ENCODE measurements at places on chromosomes 4 and X. TPM values are rescaled to one million over a fixed set of nuclear protein-coding genes. Genes with fewer than 3 reads are reported as not detected.

Gene RAB39B
- total RNA-seq = 1.5 TPM

Gene PIN4
- total RNA-seq = 8.7 TPM

Gene MAGEB1
- total RNA-seq = not detected

Gene TMEM144
- total RNA-seq = 5.6 TPM

Gene UNC5C
- total RNA-seq = 5.7 TPM

Gene CSN1S1
- not detected for total RNA-seq

Gene SOWAHD
- 0.54 TPM for total RNA-seq

Gene PDZD4
- 9.9 TPM for total RNA-seq

Gene COL25A1
- 10.5 TPM for total RNA-seq

Gene KCNE5
- 1.3 TPM for total RNA-seq

Gene DUSP21
- total RNA-seq = not detected

Gene NOX1
- not detected for total RNA-seq

DNA sequence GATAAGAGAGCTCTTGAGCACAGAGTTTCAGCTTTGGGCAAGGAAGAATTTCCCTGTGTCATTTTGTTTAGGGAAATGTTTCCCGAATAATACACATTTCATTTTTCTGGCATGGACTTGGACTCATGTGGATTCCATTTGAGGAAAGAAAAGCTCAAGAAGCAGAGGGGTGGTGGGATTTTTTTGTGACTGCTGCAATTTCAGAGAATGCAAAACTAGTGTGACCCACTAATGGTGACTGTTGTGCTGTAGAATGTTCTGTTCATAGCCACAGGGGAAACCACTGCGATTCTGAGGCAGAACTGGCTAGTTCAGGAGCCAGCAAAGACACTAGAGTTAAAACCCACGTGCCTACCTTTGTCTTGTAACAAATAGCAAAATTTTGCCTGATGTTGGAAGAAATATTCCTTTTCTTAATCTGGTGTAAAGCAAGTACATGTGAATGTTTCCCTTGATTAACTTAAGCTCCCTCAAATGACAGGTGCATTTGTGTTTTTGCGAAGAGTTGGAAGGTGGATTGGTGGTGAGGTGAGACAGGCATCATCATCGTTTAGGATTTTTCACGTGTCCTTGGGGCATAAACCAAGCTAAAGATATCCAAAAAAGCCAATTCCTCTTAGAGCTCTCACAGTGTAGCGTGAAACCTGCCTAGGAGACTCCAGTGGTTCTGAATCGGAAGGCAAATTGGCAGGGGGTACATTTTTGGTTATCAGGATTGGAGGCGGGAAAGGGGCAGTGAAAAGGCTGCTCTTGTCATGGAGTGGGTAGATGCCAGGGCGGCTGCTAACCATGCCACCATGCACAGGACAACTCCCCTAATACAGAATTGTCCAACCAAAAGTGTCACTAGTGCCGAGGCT is 38.0 kb upstream of the FAM9C start:
- no peaks in the 10 kb centered on the region for H3K27me3 ChIP-seq
- no peak overlapping the region for H3K27ac ChIP-seq
- DNase-seq = no peak

- H3K36me3 ChIP-seq = no peaks in the 10 kb centered on the region
- H3K4me3 ChIP-seq = no peak overlapping the region
- no peak overlapping the region for H3K27ac ChIP-seq
- no peak for DNase-seq
- no peaks in the 10 kb centered on the region for H3K4me1 ChIP-seq
- no peaks in the 10 kb centered on the region for H3K27me3 ChIP-seq
These were observed 52.5 kb upstream of the PITX2 start for GRCh38 chr4:110675426-110675825.

DNA sequence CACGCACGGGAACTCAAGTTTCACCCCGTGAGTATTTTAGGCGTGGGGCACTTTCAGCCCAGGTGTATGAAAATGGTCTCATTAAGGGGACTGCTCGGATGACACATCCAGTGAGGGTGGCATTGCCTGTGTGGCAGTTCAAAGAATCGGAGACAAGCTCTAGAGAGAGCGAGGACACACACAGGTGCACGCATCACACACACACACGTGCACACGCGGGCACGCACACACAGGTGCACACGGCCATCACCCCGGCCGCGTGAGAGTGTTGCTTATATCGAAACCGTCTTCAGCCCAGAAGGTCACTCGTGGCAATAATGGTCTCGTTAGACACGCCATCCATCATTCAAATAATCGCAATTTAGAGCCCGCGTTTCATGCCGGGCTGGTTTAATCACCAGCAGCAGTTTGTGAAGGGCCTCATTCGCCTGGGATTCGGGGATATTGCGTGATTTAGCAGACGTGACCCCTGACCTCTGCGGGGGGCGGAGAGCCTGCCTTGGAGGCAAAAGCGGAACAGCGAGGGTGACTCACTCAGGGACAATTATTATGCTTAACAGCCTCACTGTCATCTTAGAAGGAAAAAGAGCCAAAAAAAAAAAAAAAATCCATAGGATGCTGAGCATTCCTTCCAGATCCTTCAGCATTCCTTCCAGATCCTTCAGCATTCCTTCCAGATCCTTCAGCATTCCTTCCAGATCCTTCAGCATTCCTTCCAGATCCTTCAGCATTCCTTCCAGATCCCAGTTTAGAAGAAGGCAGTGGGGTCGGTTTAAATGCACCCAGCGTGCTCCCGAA is 89.4 kb upstream of the PPP2R3B start:
- H3K4me1 ChIP-seq = no peaks in the 10 kb centered on the region
- no peaks in the 10 kb centered on the region for H3K36me3 ChIP-seq
- no peak overlapping the region for H3K4me3 ChIP-seq
- no peak for DNase-seq

- no peaks in the 10 kb centered on the region for H3K27me3 ChIP-seq
- no peak overlapping the region for H3K27ac ChIP-seq
- H3K36me3 ChIP-seq = no peaks in the 10 kb centered on the region
These were observed 100.2 kb downstream of the TSPAN7 start for GRCh38 chrX:38661561-38661960.

DNA sequence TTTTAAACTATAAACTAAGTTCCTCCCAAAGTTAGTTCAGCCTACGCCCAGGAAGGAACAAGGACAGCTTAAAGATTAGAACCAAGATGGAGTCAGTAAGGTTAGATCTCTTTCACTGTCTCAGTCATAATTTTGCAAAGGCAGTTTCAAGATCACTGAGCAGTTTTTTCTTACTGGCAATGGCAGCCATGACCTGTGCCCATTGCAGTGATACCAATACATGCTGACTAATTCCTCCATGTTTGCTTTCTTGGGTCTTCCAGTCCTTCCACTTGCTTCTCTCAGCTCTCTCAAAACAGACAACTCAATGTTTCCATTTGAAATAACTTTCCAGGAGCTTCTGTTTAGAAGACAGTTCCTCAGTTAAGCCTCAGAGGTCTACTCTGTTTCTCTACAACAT is 79.5 kb downstream of the PCDH18 start:
- no peak for DNase-seq
- no peak overlapping the region for H3K27ac ChIP-seq
- H3K4me3 ChIP-seq = no peak overlapping the region
- no peaks in the 10 kb centered on the region for H3K4me1 ChIP-seq
- no peaks in the 10 kb centered on the region for H3K36me3 ChIP-seq
- no peaks in the 10 kb centered on the region for H3K27me3 ChIP-seq

GRCh38 chr4:138090918-138091676 is 151.1 kb downstream of the SLC7A11 start:
- no peak overlapping the region for H3K27ac ChIP-seq
- H3K36me3 ChIP-seq = no peaks in the 10 kb centered on the region
- no peak for DNase-seq
- no peak overlapping the region for H3K4me3 ChIP-seq
- no peaks in the 10 kb centered on the region for H3K27me3 ChIP-seq

- H3K27me3 ChIP-seq = no peaks in the 10 kb centered on the region
- H3K4me1 ChIP-seq = peaks cover 7% of the 10 kb centered on the region
These were observed 120.1 kb upstream of the NAP1L5 start for GRCh38 chr4:88817740-88818139.

DNA sequence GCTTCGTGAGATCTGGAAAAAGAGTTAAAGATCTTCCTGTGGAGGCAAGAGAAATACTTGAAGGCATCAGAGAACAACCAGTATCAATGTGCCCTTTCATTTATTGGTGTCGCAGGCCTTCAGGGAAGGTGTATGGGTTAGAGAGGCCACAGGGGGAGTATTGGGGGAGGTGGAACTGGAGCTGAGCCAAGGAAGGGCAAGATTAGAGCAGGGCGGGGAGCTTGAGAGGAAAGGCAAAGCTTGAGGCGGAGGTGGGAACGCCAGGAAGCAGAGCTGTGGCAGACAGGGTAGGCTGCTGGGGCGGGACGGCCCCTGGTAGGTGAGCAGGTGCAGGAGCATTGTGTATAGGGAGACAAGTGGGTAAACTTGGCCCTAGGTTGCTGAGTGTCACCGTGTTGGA is 329.9 kb downstream of the ARHGAP10 start:
- H3K27me3 ChIP-seq = no peaks in the 10 kb centered on the region
- no peak for DNase-seq
- H3K36me3 ChIP-seq = no peaks in the 10 kb centered on the region
- no peak overlapping the region for H3K27ac ChIP-seq
- H3K4me1 ChIP-seq = no peaks in the 10 kb centered on the region

- H3K4me3 ChIP-seq = no peak overlapping the region
- no peaks in the 10 kb centered on the region for H3K27me3 ChIP-seq
- no peak for DNase-seq
- no peaks in the 10 kb centered on the region for H3K36me3 ChIP-seq
These were observed 222.7 kb upstream of the LNX1 start for GRCh38 chr4:53813998-53814397.

DNA sequence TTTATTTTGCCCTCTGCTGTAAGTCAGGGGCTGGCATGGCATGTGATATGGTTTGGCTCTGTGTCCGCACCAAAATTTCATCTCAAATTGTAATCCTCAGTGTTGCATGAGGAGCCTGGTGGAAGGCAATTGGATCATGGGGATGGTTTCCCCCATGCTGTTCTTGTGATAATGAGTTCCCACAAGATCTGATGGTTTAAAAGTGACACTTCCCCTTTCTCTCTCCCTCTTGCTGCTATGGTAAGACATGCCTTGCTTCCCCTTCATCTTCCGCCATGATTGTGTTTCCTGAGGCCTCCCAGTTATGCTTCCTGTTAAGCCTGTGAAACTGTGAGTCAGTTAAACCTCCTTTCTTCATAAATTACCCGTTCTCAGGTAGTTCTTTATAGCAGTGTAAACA is 72.0 kb upstream of the MSX1 start:
- peaks cover 8% of the 10 kb centered on the region for H3K4me1 ChIP-seq
- H3K4me3 ChIP-seq = no peak overlapping the region
- no peaks in the 10 kb centered on the region for H3K27me3 ChIP-seq
- no peak overlapping the region for H3K27ac ChIP-seq

- H3K4me1 ChIP-seq = no peaks in the 10 kb centered on the region
- H3K4me3 ChIP-seq = no peak overlapping the region
- no peak overlapping the region for H3K27ac ChIP-seq
- H3K36me3 ChIP-seq = peaks cover 3% of the 10 kb centered on the region
These were observed 46.0 kb downstream of the HADH start for GRCh38 chr4:108035691-108036090.

DNA sequence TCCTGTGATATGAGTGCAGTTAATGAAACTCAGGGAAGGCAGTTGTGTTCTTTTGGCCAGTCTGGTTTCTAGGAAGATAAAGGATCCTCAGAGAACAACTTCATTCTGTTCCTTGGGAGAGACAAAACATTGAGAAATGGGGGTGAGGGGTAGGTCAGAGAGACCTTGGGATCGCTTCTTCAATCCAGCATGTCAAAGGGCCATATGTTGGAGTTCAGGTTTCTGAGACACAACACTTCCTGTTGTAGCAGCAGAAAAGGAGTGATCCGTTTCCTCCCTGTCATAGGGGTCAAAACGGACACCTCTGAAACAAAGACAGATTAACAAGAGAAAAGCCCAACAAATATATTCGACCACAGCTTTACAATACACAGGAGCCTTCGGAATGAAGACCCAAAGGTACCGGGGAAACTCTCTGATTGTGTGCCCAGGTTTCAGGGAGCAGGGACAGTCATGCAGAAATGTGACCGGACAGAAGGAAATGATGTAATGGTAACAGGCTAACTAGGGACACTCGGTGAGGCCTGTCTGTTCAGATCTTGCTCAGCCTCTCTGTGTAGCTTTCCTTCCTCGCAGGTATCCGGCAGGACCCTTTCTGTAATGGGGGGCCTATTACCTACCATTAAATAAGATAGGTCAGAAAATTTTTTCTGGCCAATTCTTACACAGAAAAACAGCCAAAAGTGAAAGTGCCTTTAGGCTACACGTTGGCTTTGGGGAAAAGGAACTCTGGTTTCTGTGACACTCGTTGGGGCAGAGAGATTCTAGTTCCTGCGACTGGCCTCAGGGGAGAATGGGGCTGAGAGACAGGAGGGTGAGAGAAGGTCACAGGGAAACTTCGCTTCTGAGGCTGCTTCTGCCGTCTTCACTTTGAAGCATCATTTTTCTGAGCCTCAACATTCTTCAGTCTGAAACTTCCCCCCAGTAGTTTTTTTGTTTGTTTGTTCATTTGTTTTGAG is 103.3 kb upstream of the TLR3 start:
- H3K4me3 ChIP-seq = no peak overlapping the region
- no peak for DNase-seq
- peaks cover 2% of the 10 kb centered on the region for H3K27me3 ChIP-seq
- H3K4me1 ChIP-seq = no peaks in the 10 kb centered on the region
- H3K27ac ChIP-seq = no peak overlapping the region

GRCh38 chr4:56788081-56788480 is 33.4 kb downstream of the SPINK2 start:
- no peaks in the 10 kb centered on the region for H3K27me3 ChIP-seq
- no peaks in the 10 kb centered on the region for H3K36me3 ChIP-seq
- H3K4me3 ChIP-seq = no peak overlapping the region
- DNase-seq = no peak
- no peak overlapping the region for H3K27ac ChIP-seq
- peaks cover 10% of the 10 kb centered on the region for H3K4me1 ChIP-seq

DNA sequence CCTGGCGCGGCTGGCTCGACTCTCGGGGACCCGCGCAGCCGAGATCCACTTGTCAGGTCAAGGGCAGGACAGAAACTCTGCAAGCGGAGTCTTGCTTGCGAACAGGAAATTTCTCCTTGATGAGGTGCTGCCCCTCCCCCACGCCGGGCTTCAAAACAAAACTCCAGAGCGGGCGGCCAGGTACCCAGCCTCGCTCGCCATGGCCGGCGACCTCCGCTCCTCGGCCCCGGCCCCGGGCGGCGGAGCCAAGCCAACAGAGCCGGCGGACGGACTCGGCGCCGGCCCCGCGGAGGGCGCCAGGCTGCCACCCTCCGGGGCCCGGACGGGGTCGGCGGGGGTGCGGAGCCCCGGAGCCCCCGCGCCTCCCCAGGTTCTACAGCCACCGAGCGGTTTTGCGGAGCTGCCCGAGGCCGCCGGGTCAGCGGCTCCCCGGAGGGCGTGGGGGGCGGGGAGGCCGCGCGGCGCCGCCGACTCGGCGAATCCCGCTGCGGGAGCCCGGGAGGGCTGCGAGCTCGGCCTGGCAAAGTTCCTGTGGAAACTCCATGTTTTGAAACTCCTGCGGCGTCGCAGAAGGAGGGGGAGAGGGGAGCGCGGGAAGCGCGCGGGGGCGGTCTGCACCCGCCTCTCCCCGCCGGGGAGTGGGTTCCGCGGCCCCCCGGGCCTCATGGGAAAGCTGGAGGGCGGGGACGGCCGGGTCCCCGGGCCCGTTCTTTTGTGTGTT is 11.7 kb upstream of the BCOR start:
- H3K4me3 ChIP-seq = peak overlapping the region; percentile 57
- no peak for DNase-seq
- H3K4me1 ChIP-seq = peaks cover 28% of the 10 kb centered on the region
- no peaks in the 10 kb centered on the region for H3K36me3 ChIP-seq
